ENCODE measurements at places on chromosomes 3 and 15. TPM values are rescaled to one million over a fixed set of nuclear protein-coding genes. Genes with fewer than 3 reads are reported as not detected.

Gene EFCC1
- not detected for total RNA-seq

Gene TXNRD3
- total RNA-seq: 9.9 TPM

Gene ABI3BP
- total RNA-seq: 0.53 TPM

Gene CHRNA7
- total RNA-seq: under 0.01 TPM

Gene FRMD5
- 2.0 TPM for total RNA-seq

Gene CYP19A1
- total RNA-seq: not detected

Gene ATP8B4
- 0.26 TPM for total RNA-seq

Gene SPINK8
- not detected for total RNA-seq

Gene CXCR6
- total RNA-seq: not detected

Gene FBXL2
- total RNA-seq: 9.1 TPM

Gene TMCO5A
- total RNA-seq: not detected

Gene ARNT2
- total RNA-seq: 0.26 TPM

Gene CFAP92
- 0.51 TPM for total RNA-seq

Gene ANAPC13
- 66.4 TPM for total RNA-seq

Gene RTP1
- not detected for total RNA-seq

Gene GRAMD2A
- 5.5 TPM for total RNA-seq

Gene PLXNB1
- 90.4 TPM for total RNA-seq

Gene APOD
- total RNA-seq: 0.77 TPM

Gene ATP13A5
- total RNA-seq: not detected

Gene SKOR1
- under 0.01 TPM for total RNA-seq

Gene VGLL3
- total RNA-seq: 1.1 TPM

Gene NDN
- total RNA-seq: 10.9 TPM

Gene FOXB1
- not detected for total RNA-seq

Gene POU1F1
- total RNA-seq: not detected

Gene IL5RA
- not detected for total RNA-seq

Gene IDH2
- total RNA-seq: 29.5 TPM

Gene KLHL40
- not detected for total RNA-seq
